ENCODE measurements at places on chromosomes 2 and 18.

DNA sequence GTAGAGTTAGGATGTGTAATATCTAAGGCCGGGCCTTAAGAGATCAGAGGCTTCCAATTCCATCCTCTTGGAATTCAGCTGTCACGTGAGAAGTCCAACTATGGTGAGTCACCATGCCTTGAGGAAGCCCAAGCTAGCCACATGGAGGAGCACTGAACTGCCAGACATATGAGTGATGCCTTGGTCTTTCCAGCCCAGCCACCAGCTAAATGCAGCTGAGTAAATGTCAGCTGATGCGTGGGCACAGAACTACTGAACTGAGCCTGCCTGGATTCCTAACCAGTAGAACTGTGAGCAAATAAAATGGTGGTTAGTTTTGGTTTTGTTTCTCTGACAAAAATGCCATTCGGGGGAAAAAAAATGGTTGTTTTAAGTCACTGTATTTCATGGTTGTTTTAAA lies 153.7 kb upstream of the SERTAD2 start:
- no peak for DNase-seq

DNA sequence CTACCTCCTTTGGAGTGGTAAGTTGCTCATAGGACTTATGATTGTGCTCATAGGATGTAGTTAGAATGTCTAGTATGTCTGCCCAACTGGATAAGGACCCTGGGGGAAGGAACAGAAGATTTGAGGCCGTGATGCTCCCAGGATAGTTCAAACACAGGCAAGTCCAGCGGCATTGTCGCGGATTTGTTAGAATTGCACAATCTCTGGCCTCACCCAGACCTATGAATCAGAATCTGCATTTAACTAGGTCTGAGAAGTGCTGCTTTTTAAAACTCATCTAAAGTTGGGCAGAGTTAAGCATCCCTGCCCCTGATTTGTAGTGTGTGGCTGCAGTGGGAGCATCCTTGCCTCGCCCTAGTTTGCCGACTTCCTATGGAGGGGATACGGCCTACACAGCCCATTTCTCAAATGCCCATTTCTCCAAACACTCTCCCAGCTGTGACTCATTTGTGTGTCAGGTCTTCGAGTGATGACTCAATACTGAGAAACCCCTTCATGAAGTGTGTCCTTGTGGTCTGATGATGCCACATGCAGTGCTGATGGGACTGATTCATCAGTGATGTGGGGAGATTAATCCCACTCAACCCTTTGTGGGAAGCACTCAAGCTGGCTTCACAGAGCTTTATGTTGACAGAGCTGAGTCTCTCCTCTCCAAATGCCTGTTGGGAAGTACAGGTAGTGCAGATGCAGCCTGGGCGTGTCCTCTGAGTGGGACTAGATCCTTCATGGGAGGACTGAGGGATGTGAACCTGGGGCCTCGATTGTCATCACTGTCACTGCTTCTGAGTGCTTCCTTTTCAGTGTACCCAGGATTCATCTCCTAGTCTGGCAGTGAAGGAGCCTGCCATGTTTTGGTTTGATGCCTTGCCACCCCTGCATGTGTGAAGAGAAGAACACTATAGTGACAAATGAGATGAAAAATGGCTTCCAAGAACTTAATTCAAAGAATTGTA lies 18.7 kb downstream of the SMIM21 start:
- no peak for DNase-seq

DNA sequence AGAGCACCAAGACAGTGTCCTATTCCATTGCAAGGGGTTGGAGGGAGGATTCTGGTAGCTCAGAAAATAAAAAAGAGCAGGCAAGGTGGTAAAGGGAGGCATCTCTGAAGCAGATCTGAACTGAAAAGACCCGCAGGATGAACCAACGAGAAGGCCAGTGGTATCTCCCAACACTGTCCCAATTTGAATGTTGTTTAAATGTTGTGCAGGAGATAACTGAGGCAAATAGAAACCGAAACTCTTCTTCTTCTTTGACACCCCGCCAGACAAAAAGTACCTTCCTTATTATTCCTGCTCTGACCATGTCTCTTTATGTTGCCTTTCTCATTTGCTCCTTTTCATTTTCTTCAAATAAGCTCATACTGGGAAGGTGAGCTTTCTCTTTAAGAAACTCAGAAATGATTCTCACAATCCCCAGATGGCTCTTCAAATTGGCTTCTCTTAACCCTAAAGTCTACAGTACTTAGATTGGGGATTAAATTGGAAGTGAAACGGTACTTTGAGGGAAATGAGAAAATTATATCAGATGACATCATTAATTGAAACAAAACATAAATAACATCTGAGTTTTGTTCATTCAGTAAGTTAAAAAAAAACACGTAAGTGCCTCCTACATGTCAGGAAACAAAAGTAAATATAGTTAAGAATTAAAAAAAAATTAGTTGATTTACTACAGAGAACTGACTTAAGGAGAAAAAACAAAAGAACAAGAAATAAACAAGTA lies 143.6 kb downstream of the WDPCP start:
- no peak for DNase-seq

- peak; percentile 51 for DNase-seq
These were observed at the start of gene IMPACT for GRCh38 chr18:24426398-24427294. Gene IMPACT, plus strand, starts transcription at chr18:24426670. Its CDS starts 87 bp downstream, at chr18:24426757.

GRCh38 chr2:6928452-6928851 lies 11.2 kb downstream of the RNF144A start:
- no peak for DNase-seq

- no peak for DNase-seq
These were observed 55.3 kb upstream of the HK2 start for GRCh38 chr2:74778381-74779264.
